ENCODE measurements at places on chromosomes 3 and 15.

DNA sequence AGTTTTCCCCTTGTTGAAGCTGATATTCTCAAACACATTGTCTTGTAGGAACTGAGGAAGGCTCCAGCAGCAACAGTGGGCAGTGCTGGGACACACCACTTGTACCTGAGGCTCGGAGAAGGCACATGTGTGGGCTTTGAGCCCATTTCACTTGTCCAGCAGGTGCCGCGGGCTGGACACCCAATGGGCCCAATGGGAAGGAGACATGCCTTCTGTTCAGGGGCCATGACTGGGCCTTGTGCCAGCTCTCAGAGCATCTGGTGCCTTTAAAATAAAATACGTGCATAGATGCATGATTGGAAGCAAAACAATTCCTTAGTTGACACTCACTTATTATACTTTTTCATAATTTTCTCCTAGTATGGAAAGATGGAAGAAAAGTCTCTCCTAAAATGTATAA lies 334.2 kb downstream of the KLF13 start:
- no peak for DNase-seq

GRCh38 chr3:1852950-1853349 lies 245.7 kb upstream of the CNTN4 start:
- DNase-seq = no peak

GRCh38 chr3:98986073-98986472 lies 84.6 kb upstream of the DCBLD2 start:
- no peak for DNase-seq

DNA sequence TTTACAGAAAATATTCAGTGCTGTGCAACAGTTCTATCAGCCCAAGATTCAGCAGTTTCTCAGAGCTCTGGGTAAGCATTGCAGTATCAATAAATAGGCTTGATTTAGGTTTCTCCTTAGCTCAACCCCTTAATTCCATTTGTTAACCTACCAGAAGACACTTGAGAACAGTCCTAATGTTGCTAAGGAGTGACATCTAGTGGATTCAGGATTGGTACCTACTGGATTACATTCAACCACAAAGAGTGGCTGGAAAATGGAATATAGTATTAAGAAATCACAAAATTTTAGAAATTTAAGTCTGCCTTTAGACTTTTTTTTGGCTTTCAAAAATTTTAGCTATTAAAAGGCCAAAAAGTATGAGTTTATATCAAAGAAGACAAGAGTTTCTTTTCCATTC lies 34.7 kb downstream of the POLG start:
- DNase-seq = no peak

- no peak for DNase-seq
These were observed 98.7 kb downstream of the TBC1D5 start for GRCh38 chr3:17643691-17644090.

DNA sequence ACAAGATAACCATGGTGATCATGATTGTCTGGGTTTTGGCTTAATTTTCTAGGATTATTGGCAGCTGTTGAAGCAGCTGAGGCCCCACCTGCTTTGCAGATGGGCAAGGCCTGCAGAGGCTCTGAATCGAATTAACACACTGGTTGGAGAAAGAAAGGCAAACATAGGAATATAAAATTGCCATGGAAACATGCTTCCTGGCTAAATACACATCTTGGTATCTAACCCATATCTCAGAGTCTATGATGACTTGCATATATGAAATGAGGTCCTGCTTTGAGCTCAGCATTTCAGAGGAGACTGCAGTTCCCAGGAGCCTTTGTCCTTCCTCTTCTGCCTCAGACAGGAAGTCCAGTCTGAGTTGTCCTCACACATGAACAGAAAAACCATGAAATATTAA lies 24.3 kb upstream of the SV2B start:
- no peak for DNase-seq

DNA sequence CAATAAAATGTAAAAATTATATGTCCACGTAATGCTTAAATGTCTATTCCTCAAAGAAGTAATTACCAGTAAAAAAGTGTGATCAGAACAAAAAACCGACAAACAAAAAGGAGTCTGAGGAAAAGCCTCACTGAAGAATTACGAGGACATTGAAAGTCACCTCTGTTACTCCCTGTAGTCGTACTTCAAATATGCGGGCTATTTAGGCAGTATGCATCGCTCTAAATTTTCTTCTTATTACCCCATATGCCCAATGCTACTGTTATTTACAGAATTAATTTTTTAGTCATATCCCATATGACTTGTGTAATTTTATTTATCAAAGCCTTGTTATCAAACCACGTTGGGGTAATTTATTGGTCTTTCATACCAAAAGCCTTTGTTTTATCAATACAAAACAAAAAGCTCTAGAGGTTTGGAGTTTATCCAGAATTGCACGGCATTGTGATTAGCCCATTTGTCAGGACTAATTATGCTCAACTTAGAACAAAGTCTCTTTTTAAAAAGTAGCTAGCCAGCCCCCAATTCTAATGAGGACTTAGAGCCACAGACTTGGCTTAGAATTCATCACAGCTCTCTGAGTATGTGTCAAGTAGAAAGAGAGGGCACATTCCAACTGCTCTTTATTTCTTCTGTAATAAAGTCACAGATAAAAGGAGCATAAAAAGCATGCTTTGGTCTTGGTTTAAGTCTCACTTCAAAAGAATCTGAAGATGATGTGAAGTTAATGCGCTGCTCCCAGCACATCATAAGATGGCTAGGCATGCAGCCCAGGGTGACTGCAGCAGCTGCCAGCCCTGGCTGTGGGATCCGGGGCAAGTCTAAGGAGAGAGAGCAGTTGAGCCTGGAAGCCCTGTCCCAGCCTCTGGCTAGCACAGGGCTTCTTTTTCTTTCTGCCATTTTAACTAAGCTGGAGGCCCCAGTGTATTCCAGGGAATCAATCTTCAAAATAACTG lies 521.0 kb downstream of the GABRG3 start:
- DNase-seq = no peak

- DNase-seq = no peak
These were observed 408 bp downstream of the NICN1 start for GRCh38 chr3:49428752-49429080.

- no peak for DNase-seq
These were observed 68.0 kb downstream of the CASR start for GRCh38 chr3:122251428-122251827.

DNA sequence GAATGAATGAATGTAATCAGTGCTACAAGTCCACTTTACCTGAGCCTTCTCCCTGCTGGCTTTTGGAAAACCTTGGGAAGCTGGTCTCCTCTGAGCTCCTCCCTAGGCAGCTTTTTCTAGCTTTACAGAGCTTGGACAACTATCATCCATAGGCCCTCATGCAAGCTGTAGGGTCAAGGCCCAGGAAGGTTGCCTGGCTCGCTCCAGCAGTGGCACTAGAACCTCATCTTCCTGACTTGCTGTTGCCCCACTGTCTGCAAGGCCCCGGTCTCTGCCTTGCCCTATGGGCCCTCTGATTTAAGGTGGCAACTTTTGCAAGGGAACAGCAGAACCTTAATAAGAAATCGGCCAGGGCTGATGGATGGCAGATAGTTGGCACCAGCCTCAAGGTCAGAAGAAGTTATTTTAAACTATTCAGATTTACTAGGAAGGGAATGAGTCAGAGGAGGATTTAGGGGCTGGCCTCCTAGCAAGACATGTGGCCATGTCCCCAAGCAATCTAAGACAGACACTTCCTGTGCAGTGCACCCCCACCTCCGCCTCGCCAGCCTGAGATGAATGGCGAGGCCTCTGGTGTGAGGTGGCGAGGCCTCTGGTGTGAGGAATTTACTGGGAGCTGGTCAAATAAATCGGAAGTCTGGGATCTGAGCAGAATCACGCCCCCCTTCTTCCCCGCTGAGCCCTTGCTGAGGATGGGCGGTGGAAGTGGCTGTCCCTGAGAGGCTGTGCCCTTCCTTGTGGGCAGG lies 180.8 kb downstream of the MEGF11 start:
- no peak for DNase-seq

GRCh38 chr3:64546856-64547255 lies 140.9 kb downstream of the ADAMTS9 start:
- no peak for DNase-seq

- no peak for DNase-seq
These were observed 944 bp upstream of the EIF4E3 start for GRCh38 chr3:71726146-71726545.

DNA sequence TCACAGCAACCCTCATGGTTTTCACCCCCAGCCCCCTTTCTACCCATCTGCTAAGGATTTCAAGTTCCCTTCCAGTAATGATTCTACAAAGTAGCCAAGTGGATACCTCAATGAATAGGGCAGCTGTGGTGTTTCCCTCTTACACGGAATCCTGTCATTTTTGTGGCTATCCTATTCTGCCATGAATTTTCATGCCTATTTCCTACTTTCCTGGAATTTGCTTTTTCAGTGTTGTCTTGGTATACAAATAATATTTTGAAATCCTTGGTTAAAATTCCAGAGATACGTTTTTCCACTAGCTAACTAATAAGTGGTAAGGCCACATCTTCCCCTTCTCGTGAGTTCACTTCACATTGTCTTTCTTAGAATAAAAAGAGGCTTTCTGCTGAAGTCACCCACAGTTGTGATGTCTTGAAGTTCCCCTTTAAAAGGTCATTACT lies 7.5 kb downstream of the ADPRH start:
- DNase-seq = no peak

DNA sequence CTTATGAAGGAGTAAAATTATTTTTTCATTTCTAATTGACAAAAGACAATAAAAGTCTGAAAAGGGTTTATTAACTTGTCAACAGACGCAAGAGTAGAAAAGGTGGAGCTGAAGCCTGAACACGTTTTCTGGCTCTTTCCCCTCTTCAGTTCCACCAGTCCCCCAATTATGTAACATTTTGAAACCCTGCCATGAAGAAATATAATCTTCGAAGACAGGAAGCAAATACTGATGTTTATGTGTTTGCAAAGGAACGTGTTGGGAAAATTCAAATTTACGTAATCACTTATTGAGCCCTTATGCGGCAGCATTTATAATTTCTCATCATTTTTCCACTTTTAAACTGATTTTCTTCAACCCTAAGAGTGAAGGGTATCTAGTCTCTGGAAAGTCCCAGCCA lies 767 bp downstream of the AP3S2 start:
- no peak for DNase-seq

GRCh38 chr15:49024840-49025239 lies 21.4 kb downstream of the SECISBP2L start:
- DNase-seq = no peak

DNA sequence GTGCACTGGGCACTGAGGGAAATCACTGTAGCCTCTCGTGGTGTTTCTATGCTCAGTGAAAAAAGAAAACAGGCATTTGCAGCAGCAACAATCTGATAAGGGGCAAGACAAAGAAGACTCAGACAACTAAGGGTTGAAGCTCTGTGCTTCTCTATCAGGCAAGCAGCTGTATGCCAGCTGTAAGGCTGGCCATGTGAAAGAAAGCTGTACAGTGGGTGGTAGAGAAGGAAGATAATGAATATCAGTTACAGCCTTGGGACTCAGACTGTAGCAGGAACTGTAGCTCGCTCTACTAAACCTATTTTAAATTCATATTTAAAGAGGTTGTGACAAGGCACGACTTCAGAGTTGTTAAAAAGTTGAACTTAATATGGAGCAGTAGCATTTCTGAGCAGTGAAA lies 76.3 kb downstream of the VGLL3 start:
- no peak for DNase-seq

- no peak for DNase-seq
These were observed 81.3 kb downstream of the MTHFS start for GRCh38 chr15:79815468-79815867.

GRCh38 chr3:11641316-11641682 lies 2.4 kb downstream of the VGLL4 start:
- DNase-seq = no peak

DNA sequence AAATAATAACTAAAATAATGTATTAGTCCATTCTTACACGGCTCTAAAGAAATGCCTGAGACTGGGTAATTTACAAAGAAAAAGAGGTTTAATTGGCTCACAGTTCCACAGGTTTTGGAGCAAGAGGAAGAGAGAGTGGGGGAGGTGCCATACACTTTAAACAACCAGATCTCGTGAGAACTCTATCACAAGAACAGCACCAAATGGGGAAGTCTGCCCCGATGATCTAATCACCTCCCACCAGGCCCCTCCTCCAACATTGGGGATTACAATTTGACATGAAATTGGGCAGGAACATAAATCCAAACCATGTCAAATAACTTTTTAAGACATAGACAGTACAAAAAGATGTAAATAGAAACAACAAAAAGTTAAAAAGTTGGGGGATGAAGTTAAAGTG lies 63.2 kb downstream of the ILDR1 start:
- DNase-seq = no peak

- DNase-seq = no peak
These were observed 5.1 kb downstream of the SPTBN5 start for GRCh38 chr15:41888662-41889253.

DNA sequence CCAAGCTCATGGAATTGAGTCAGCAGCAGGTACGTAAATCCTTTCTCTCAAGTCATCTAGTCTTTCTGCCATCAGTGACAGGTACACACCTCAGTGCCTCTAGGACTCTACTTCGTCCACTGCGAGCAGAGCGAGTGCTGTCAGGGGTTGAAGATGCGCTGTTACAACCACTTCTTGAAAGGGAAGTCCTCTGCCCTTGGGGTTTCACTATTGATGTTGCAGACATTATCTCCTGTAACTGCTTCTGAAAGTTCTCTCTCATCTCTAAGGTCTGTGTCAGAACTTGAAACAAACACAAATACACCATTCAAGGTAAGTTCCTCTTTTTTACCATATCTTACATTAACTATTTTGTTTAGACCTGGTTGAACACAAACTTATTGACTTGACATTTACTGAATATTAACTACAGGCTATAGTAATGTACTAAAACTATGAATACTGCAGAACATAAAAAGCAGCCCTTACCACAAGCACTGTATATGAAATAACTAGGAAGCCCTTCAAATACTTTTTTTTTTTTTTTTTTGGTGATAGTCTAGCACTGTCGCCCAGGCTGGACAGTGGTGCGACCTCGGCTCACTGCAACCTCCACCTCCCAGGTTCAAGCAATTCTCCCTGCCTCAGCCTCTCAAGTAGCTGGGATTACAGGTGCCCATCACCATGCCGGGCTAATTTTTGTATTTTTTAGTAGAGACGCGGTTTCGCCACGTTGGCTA lies 41.5 kb downstream of the TOPBP1 start:
- no peak for DNase-seq

DNA sequence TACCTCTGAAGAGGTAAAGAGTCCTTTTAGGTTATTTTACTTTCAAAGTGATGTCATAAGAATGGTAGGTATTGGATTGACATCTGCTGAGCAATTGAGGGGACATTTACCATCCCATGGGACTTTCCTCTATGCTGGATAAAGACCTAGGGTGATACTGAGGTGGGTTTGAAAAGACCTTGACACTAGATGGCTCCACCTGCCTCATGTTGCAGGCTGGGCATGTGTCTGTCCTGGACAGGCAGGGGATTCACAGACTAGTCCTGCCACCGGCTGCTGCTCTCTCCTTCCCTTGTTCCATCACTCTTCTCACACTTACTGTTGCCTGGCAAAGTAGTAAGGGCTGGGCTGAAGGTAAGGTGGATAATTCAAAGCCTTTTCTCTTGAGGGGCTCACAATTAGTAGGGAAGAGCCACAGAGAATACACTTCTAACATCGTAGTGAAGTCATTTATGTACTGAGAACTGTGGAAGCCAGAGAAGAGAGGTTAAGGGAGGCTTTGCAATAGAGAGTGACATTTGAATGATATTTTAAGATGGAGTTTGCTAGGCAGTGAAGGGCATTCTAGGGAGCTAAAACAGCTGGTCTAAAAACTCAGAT lies 27.7 kb downstream of the TRAK1 start:
- no peak for DNase-seq

- no peak for DNase-seq
These were observed 145.0 kb downstream of the MYLK start for GRCh38 chr3:123739106-123739505.
